ENCODE measurements at places on chromosomes 12 and 14.
A peak's percentile ranks its signal among the peaks of the same experiment; 100 is the strongest.

DNA sequence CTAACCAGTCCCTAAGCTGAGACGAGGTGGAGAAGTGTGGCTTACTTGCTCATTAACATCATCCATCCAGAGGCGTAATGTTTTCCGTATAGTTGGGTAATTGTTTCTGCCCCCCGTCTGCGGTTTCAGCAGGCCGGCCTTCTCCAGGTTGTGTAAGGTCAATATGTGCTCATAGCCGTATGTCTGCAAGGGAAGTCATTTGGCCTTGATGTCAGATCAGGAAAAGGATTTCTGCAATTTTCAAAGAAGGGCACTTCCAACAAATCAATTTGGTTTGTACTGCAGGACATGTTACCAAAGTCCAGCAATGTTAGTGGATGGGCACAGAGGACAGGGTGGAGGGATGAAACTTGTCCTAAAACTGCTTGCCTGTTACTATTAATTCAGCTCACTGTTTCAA is 9.9 kb upstream of the DIABLO start:
- DNase-seq, result no peak

DNA sequence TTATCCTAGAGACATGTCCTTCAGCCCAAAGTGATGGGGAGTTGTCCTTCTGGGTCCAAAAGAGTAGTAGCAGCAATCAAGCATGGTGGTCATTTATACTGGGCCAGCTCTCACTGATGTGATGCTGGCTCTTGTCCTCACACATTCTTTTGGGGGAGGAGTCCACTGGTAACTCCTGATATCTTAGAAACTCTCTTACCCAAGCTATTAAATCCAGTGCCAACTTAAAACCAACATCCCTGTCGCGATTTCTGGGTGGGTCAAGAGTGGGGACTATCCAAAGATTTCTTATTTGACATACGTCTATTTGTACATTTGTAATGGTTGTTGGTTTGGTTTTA is 24.6 kb downstream of the DDX47 start:
- DNase-seq, result no peak

DNA sequence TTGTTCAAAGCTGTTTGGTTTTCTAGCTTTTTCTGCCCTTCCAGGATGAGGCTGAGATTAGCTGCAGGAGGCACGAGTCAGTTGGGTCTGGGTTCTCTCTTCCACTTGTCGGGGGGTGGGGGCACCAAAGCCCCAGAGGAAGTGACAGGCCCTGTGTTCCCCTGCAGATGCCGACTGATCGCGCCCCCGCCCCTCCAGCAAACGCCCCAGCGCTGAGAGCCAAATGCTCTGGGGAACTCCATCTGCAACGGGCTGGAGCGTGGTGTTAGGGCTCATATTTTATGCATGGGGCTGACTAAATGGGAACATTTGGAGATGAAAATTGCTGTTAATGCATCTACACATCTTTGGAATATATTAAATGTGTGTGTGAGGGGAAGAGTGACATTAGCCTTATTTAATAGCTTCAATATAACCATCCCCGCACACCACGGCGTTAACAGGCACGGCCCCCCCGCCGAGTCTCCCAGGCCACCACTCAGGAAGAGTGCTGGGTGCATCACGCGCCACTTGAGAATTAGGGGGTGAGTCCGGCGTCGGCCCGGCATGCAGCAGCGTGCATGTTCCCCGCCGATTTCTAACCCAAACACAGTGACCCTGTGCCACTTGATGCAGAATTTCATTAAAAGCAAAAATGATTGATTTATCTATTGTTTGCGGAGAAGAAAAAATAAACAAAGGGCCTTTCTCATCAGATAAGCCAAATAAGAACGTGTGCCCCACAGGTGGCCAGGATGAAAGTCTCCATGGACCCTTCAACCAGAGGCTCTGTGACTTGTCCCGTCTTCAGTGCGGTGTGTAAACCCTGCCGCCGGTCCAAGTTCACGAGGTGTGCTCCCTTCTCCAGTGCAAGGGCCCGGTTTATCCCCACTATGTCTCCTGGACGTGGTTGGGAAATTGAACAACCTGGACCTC is 165.0 kb upstream of the RTL1 start:
- DNase-seq, result no peak

- DNase-seq, result no peak
Observed at GRCh38 chr12:30796313-30796780, 41.6 kb upstream of the CAPRIN2 start.

GRCh38 chr14:69559581-69560011 is 15.1 kb downstream of the CCDC177 start:
- DNase-seq, result peak; percentile 81

DNA sequence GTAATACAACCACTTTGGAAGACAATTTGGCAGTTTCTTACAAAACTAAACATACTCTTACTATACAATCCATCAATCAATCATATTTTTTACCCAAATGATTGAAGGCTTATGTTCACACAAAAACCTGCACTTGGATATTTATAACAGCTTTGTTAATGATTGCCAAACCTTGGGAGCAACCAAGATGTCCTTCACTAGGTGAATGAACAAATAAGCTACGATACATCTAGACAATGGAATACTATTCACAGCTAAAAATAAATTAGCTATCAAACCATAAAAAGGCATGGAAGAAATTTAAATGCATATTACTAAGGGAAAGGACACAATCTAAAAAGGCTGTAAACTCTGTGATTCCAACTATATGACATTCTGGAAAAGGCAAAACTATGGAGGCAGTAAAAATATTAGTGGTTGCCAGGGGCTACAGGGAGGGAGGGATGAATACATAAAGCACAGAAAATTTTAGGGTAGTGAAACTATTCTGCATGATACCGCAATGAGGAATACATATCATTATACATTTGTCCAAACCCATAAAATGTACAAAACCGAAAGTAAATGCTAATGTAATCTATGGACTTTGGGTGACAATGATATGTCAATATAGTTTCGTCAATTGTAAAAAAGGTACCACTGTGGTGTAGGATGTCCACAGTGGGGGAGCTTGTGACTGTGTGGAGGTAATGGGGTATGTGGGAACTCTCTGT is 70.5 kb downstream of the GPR65 start:
- no peak for DNase-seq

- no peak for DNase-seq
Observed at GRCh38 chr14:66380143-66380542, 106.0 kb upstream of the CCDC196 start.

DNA sequence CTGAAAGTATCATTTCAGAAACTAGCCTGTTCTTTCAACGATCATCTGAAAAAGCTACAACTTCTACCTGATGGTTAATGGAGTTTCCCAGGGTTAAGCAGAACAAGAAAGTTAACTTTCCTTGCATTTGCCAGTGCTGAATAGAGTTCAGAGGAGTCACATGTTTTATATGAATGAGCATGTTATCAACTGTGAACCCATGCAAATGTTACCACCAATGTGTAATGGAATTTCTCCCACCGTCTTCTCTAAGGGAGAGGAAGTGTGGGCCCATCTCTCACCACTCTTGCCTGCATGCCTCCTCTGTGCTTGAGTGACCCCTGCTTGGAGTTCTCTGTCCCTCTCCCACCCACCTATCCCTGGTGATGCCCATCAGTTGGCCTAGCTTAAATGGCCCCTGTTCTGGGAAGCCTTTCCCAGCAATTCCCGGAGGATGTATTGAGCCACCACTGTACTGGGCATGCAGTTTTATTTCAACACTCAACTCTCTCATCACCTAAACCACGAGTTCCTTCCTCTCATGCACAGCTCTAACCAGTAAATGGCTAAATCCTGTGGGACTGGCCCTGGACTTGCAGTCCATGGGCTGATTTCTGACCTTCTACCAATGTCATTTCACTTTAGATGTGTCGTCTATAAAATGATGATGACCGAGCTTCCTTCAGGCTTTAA is 159.8 kb downstream of the RPAP3 start:
- no peak for DNase-seq

- no peak for DNase-seq
Observed at GRCh38 chr12:101064721-101065120, 145.3 kb downstream of the SLC5A8 start.

GRCh38 chr14:52596320-52596719 is 43.7 kb downstream of the GPR137C start:
- no peak for DNase-seq

DNA sequence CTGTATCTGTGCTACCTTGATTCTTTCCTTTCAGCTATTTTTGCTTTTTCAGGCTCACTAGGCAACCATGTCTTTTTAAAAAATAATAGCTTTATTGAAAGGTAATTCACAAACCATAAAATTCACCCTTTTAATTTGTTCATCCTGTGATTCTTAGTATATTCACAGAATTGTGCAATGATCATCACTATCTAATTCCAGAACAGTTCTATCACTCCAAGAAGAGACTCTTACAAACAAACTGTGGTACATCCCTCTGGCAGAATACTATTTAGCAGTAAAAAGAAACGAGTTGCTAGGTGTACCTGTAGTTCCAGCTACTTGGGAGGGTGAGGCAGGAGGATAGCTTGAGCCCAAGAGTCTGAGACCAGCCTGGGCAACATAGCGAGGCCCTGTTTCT is 14.8 kb downstream of the CREBL2 start:
- no peak for DNase-seq

DNA sequence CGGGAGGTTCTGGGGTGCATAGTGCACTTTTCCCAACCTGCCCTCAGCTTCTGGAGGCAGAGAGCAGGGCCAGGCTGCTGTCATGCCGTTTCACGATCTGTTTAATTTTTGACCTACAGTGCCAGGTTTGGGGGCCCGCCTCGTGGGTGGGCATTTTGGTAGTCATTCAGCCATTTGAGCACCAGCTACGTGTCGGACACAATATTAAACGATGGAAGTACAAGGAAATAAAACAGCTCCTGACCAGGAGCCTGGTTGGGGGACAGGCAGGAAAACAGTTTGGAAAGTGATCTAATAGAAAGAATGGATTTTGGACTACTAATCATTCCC is 708 bp downstream of the FNTB start:
- DNase-seq, result peak; percentile 73

DNA sequence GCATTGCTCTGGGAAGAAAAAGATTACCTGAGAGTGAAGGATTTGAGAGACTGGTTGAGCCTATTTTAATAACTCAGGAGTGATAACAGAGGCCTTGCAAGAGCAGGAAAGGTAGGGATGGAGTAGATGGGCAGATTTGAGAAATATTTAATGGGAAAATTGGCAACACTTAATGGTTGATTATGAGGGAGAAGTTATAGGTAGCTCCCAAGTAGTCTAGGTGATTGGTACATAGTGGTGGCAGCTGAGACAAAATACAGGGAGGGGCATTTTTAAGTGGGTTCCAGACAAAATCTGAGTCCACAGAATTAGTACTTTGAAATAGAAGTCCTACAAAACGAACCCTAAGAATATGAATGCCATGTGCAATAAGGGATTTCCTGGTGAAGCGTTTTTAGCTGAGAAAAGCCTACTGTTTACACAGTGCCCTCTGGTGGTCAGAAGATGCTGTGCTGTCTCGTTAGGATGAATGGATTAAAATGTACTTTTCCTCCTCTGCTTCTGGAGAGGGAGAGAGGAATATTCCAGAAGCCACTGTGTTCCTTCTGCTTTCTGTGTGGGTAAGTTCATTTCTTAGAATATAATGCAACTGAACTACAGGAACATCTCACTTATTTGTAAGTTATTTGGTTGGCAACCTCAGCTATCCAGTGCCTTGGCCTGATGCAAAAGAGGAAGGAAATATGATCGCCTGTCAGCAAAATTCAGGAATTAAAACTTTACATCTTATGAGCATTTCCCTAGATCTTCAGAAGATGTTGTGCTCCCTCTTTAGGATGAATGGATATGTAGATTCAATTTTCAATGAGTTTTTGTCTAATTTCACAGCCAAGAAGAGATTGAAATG is 6.5 kb downstream of the ZBTB1 start:
- peak; percentile 90 for DNase-seq
